ENCODE measurements at places on chromosomes 2 and 18.

- DNase-seq = no peak
- no peak overlapping the region for H3K4me3 ChIP-seq
- no peaks in the 10 kb centered on the region for H3K27me3 ChIP-seq
- H3K27ac ChIP-seq = no peak overlapping the region
Observed at GRCh38 chr2:42113452-42113851, 55.7 kb upstream of the EML4 start.

DNA sequence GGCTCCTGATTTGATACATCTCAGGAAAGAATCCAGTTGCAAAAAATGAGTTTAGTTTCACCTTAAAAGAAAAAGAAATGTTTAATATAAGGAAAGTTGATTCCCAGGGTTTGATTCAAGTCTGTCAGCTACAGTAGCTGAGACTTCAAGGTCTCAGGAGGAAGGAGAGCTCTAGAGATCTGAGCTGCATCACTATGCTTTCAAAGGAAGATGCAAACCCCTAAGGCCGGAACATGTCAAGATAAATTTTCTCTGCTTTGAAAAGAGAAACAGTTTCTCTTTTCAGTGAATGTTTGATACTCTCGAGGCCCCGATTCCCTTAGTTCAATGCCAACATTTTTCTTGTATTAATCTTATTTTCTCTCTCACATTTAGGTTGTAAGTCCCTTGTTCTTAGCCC is 128.6 kb downstream of the RGPD3 start:
- peak overlapping the region; percentile 12 for H3K27ac ChIP-seq
- no peaks in the 10 kb centered on the region for H3K36me3 ChIP-seq
- no peak overlapping the region for H3K4me3 ChIP-seq
- no peak for DNase-seq

- no peak for DNase-seq
- H3K36me3 ChIP-seq = peaks cover 12% of the 10 kb centered on the region
- H3K27ac ChIP-seq = no peak overlapping the region
- peaks cover 4% of the 10 kb centered on the region for H3K4me1 ChIP-seq
Observed at GRCh38 chr2:43333101-43333655, 106.8 kb upstream of the ZFP36L2 start.

DNA sequence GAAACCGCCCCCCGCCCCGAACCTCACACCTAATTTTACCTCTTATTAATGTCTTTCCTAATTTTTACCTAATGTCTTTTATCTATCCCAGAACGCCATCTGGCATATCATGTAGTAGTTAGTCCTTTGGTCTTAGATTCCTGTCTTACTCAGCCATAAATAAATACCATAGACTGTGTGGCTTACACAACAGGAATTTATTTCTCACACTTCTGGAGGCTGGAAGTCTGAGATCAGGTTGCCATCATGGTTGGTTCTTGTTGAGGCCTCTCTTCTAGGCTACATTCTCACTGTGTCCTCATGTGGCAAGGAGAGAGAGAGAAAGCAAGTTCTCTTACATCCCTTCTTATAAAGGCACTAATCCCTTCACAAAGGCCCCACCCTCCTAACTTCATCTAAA is 46.8 kb downstream of the RHBDD1 start:
- H3K4me1 ChIP-seq = peaks cover 4% of the 10 kb centered on the region
- no peak overlapping the region for H3K4me3 ChIP-seq
- no peaks in the 10 kb centered on the region for H3K27me3 ChIP-seq
- peaks cover 50% of the 10 kb centered on the region for H3K36me3 ChIP-seq
- DNase-seq = no peak

DNA sequence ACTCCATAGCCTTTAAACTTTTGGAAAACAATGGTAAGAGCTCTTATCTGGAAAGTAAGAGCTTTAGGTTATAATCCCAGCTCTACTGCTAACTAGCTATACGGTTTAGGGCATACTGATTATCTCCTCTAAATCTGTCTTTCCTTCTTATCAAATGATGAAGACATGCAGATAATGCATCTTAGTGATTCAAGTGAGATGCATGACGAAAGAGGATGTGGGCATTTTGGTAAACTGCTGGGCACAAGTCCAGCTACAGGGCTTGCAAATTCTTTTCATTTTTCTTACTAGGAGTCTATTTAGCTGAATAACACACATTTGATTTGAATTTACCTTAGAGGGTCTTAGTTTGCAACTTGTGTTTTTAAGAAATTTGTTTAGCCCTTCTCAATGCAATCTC is 1604.8 kb upstream of the ZEB2 start:
- H3K4me1 ChIP-seq = no peaks in the 10 kb centered on the region
- DNase-seq = no peak
- H3K4me3 ChIP-seq = no peak overlapping the region
- H3K27me3 ChIP-seq = no peaks in the 10 kb centered on the region

DNA sequence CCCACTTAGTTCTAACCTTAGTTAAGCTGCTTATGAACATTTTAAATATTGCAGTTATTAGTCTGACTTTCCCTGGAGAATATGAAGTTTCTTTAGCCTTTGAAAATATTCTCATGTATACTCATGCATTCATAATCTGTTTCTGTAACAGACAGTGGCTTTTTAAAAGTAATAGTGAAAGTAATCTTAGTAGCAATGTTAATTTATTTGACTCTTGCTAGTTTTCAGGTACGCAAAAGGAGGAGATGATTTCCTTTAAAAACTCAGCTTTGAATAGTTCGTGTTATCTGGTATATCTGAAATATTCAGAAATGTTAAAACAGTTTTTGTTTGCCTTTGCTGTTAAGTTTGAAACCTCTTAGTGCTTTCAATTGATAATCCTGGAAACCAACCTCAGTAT is 3.8 kb downstream of the ANKRD12 start:
- peak overlapping the region; percentile 94 for H3K4me3 ChIP-seq
- H3K4me1 ChIP-seq = peaks cover 78% of the 10 kb centered on the region
- H3K36me3 ChIP-seq = peaks cover 19% of the 10 kb centered on the region
- H3K27ac ChIP-seq = peak overlapping the region; percentile 87
- H3K27me3 ChIP-seq = peaks cover 1% of the 10 kb centered on the region

DNA sequence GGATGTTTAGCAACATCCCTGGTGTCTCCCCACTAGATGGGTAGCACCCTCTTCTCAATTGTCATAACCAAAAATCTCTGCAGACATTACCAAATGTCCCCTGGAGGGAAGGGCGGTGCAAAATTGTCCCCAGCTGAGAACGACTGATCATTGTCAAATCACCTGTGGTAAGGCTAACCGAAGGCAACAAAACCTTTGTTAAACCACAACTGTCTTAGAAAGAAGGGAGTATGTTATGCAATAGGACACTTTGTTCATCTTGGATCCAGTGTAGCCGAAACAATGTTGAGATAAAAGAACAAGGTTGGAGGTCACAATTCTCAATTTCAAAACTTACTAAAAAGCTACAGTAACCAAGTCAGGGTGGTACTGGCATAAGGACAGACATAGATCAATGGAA is 50.3 kb upstream of the ST3GAL5 start:
- no peak overlapping the region for H3K27ac ChIP-seq
- peaks cover 6% of the 10 kb centered on the region for H3K36me3 ChIP-seq
- H3K4me1 ChIP-seq = peaks cover 3% of the 10 kb centered on the region
- DNase-seq = no peak

GRCh38 chr2:233117351-233117750 is 57.2 kb downstream of the INPP5D start:
- H3K27ac ChIP-seq = no peak overlapping the region
- no peaks in the 10 kb centered on the region for H3K27me3 ChIP-seq
- H3K36me3 ChIP-seq = peaks cover 8% of the 10 kb centered on the region
- H3K4me3 ChIP-seq = no peak overlapping the region
- H3K4me1 ChIP-seq = peaks cover 67% of the 10 kb centered on the region

DNA sequence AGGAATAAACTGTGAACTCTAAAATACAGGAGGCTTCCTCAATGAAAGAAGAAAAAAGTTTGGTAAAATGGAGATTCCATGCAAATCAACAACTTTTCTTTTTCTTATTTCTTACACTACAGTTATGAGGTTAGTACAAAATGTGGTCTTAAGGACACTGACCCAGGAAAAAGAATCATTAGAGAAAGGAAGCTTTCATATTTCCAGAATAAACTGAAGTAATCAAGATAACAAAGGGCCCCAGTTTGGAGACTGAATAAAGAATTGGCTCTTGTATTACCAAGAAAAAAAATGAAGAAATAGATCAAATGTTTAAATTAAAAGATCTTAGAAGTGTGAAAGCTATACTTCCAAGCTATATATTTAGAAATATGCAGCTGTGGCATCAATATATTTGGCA is 72.3 kb downstream of the SLC66A3 start:
- no peak for DNase-seq
- no peaks in the 10 kb centered on the region for H3K27me3 ChIP-seq
- no peak overlapping the region for H3K4me3 ChIP-seq

GRCh38 chr2:103788389-103788788 is 1026.6 kb downstream of the TMEM182 start:
- H3K27ac ChIP-seq = no peak overlapping the region
- H3K4me3 ChIP-seq = no peak overlapping the region
- DNase-seq = no peak
- no peaks in the 10 kb centered on the region for H3K36me3 ChIP-seq

DNA sequence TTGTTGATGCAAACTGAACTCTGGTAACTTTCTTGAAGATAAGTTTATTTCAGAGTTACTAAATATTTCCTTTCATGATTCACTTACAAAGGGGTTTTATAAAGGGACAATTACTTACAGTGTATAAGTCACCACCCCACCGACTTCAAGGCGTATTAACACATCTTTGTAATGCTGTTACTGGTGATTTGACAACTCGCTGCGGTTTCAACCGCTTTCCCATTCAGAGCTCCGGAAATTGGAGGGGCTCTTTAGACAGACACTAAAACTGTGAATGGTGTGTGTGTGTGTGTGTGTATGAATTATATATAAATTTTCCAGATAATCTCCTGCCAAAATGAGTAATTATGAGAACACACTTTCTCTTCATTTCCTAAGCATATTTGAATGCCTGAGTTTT is 4.9 kb downstream of the TM4SF20 start:
- H3K4me3 ChIP-seq = no peak overlapping the region
- H3K4me1 ChIP-seq = peaks cover 19% of the 10 kb centered on the region
- no peaks in the 10 kb centered on the region for H3K36me3 ChIP-seq

GRCh38 chr2:54289917-54290316 is 33.9 kb upstream of the TSPYL6 start:
- no peaks in the 10 kb centered on the region for H3K4me1 ChIP-seq
- H3K4me3 ChIP-seq = no peak overlapping the region
- H3K27ac ChIP-seq = no peak overlapping the region
- no peak for DNase-seq
- H3K27me3 ChIP-seq = no peaks in the 10 kb centered on the region

GRCh38 chr2:160214461-160215445 is 14.7 kb upstream of the ITGB6 start:
- peaks cover 12% of the 10 kb centered on the region for H3K4me1 ChIP-seq
- peaks cover 13% of the 10 kb centered on the region for H3K27me3 ChIP-seq
- no peaks in the 10 kb centered on the region for H3K36me3 ChIP-seq
- no peak overlapping the region for H3K4me3 ChIP-seq

DNA sequence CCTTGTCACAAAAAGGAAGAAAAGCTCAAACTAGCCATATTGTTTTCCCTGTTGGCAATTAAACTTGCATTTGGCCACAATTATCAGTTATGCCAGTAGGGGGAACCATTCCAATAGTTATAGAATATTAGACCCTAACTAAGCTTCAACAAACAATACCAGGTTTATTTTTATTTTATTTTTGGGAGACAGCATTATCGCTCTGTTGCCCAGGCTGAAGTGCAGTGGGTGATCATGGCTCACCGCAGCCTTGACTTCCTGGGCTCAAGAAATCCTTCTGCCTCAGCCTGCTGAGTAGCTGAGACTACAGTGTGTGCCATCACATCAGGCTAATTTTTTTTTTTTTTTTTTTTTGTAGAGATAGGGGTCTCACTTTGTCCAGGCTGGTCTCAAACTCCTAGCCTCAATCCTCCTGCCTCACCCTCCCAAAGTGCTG is 102.1 kb downstream of the ATAD2B start:
- no peak overlapping the region for H3K4me3 ChIP-seq
- H3K36me3 ChIP-seq = no peaks in the 10 kb centered on the region
- no peaks in the 10 kb centered on the region for H3K27me3 ChIP-seq

DNA sequence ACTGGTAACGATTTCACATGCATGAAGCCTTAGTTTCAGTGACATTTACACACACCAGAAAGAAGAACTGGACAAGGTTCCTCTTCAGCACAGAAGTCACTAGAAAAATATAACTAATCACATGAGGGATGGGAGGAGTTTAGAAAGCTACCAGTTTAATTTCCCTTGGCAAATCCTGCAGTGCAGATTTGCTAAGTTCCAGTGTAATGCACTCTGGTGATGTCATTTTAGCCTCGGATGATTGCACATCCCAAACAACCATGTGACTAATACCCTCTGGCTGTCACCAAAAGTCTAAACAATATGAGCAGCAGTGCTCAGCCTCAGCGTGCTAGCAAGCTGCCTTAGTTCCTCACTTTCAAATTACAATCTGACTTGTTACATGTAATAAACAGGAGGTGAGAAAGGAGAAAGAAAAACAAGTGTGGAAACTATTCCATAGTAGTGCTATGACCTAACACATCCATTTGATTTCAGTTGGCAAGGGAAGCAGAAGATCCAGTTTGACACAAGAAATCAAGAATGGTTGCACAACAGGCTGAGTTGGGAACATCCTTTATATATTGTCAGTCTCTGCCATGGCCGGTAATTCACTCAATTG is 35.3 kb upstream of the PPP1CB start:
- H3K27ac ChIP-seq = no peak overlapping the region
- no peak for DNase-seq
- peaks cover 32% of the 10 kb centered on the region for H3K4me1 ChIP-seq

GRCh38 chr2:202014759-202015211 is 18.9 kb upstream of the FZD7 start:
- no peak for DNase-seq
- H3K27ac ChIP-seq = no peak overlapping the region
- no peak overlapping the region for H3K4me3 ChIP-seq
- H3K27me3 ChIP-seq = peaks cover 12% of the 10 kb centered on the region
- H3K36me3 ChIP-seq = no peaks in the 10 kb centered on the region

- no peaks in the 10 kb centered on the region for H3K36me3 ChIP-seq
- no peaks in the 10 kb centered on the region for H3K27me3 ChIP-seq
- DNase-seq = no peak
- no peaks in the 10 kb centered on the region for H3K4me1 ChIP-seq
Observed at GRCh38 chr18:60372132-60372531, 443 bp downstream of the MC4R start.

DNA sequence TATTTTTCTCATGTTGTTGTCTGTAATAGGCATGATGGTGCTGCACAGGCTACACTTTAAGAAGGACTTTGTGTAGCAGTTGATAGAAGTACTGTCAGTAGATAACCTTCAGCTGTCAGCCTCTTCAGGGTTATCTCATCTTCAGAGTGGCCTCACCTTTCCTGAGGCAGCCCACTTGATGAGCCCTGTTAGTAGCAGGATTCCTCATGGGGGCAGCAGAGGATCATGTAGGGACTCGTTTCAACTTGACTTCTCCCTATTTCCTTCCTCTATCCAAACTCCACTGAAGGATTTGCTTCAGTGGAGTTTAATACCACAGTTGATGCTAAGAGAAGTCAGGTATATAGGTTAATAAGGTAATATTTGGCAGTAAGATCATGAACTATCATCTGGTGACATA is 530.3 kb upstream of the FSIP2 start:
- no peak overlapping the region for H3K4me3 ChIP-seq
- no peak for DNase-seq
- H3K4me1 ChIP-seq = no peaks in the 10 kb centered on the region
- no peak overlapping the region for H3K27ac ChIP-seq
- no peaks in the 10 kb centered on the region for H3K36me3 ChIP-seq

GRCh38 chr2:17818235-17818815 is 2.1 kb downstream of the MSGN1 start:
- H3K36me3 ChIP-seq = no peaks in the 10 kb centered on the region
- DNase-seq = no peak
- H3K27ac ChIP-seq = no peak overlapping the region
- peaks cover 10% of the 10 kb centered on the region for H3K4me1 ChIP-seq
